A549 treated with CORT108297 at 1 μM for 4 hours (cell line): ENCODE measurements at places on chromosomes 6 and 20. TPM values are rescaled to one million over a fixed set of nuclear protein-coding genes. Genes with fewer than 3 reads are reported as not detected.

Gene CST9L
- total RNA-seq, result not detected in 5 replicates

Gene PRSS16
- 3.0 to 3.6 TPM (median 3.2 TPM) in 5 replicates for total RNA-seq

Gene OR2H2
- total RNA-seq, result not detected in 5 replicates

Gene KIF25
- 0.05 to 0.39 TPM (median 0.07 TPM) in 3 of 5 replicates, not detected in the others for total RNA-seq

Gene SYCP2L
- 2.7 to 3.4 TPM (median 2.8 TPM) in 5 replicates for total RNA-seq

Gene LGSN
- total RNA-seq, result 2.6 to 3.7 TPM (median 3.3 TPM) in 5 replicates

Gene ARFGEF3
- 0.47 to 0.65 TPM (median 0.53 TPM) in 5 replicates for total RNA-seq

Gene C6orf15
- not detected in 5 replicates for total RNA-seq

Gene HLA-DRB5
- total RNA-seq, result not detected in 5 replicates

Gene RAET1L
- total RNA-seq, result 0.30 to 0.40 TPM (median 0.33 TPM) in 5 replicates

Gene ADGRF1
- total RNA-seq, result 0.16 TPM in 1 of 5 replicates, not detected in the others

Gene RTF2
- total RNA-seq, result 77.8 to 95.5 TPM (median 91.4 TPM) in 5 replicates

Gene ZBTB22
- total RNA-seq, result 2.3 to 4.3 TPM (median 4.1 TPM) in 5 replicates

Gene LY86
- total RNA-seq, result not detected in 5 replicates

Gene CCNC
- total RNA-seq, result 27.2 to 40.8 TPM (median 28.4 TPM) in 5 replicates
